Kasumi-1 (cell line): ENCODE measurements at places on chromosomes 2 and 18.

DNA sequence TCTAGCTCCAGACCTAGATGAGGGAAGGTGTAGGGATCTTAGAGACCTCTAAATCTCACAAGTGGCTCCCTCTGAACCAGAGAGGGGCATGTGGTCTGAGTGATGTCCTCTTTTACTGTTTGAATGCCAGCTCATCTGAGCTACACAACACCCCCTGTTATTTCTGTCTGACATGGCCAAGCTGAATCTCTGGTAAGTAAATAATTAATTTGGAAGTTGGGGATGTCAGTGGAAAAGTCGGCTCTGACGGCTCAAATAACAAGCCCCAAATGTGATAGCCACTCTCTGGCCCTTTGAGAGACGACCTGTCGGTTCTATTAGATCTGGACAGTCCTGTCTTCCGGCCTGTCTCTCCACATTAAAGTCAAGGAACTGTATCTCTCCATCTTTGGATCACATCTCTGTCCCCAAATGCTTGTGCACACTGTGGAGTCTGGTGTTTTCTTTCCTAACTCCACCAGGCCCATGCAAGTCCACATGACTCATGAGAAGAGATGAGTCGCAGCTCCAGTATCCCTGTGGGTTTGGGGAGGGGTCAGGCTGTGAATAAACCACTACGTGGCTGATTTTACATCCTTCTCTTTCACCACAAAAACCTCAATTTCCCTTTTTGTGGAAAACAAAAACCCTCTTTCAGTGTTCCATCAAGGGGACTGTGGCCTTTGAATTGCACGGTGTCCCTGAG lies 52.5 kb downstream of the SETBP1 start:
- peak; percentile 55 for DNase-seq

DNA sequence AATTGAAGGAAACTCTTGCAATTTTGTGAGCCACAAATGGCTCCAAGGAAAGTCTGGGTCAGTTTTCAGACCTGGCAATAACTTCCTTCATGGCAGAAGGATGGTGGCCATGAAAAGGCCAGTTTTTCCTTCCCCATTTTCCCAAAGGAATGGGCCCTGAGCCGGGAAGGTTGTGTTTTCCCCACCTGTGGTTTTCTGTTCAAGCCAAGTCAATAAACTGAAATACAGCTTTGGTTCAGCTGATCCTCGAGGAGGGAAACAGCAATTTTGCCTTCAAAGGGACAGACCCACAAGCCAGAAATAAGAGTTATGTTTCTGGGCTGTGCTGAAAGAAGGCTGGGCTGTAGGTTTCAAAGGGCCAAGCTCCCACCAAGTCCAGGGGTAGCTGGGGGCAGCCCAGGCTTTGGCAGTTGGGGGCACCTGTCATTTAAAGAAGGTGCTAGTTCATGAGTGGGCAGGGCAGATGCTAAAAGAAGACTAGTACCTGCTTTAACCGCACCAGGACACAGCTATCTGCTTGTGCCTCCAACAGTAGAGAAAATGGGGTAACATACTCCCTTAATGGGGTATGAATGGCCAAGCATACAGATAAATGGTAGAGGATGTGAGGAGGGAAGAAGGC lies 97.0 kb downstream of the TTC32 start:
- no peak for DNase-seq

DNA sequence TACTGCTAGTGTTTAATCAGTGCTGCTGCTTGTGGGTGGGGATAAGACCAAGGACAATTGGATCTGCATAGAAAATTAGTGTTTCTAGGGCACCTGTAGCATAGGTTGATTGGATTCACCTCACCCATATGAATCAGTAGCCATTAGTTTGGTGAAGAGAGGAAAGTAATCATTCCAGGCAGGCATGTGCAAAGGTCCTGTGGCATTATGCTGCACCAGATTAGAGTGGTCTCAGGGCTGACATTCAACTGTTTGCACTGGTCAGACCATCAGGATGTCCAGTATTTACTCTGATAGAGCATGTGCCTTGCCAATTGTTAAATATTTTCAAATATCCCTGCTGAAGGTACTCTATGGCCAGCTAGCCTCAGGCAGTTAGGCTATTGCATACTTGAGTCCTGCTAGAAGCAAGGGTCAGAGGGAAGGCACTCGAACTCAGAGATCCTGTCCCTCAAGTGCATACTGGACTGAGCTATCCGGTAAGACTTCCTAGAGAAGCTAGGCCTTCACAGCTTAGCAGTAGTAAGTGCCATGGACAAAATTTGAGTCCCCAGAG lies 64.7 kb downstream of the SKA1 start:
- no peak for DNase-seq

DNA sequence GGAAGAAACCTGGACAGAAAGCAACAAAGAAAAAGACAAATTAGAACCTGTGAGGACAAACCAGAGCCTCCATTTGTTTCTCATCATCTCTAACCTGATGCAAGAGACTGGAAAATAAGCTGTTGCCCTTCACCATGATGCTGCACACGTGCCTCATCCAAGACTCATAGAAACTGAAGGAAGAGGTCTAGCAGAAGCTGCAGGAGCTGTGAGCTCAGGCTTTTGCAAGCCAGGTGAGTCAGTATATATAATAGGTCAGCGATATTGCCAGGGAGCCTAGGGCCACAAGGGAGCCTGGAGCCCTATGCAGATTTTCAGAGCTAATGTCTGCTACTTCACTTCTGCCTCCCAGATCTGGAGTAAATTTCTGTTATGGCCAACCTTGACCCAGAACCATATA lies 163.1 kb downstream of the LNPK start:
- DNase-seq = no peak

DNA sequence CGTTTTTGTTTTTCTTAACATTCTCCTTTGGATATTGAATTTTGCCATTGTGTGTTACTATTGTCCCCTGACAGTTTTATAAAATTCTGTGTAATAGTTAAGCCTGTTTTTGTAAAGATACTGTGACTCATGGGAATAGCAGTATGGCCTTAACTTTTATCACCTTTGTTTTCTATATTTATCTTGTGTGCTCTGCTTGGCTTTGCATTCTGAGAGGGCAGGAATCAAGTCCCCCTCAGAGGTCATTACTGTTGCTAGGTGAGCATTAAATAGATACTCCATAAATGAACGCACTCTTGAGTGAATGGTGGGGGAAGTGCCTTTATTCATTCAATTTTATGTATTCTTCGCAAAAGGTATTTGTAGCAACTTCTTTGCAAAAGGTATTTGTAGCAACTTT lies 160.0 kb downstream of the PHLPP1 start:
- DNase-seq = no peak

GRCh38 chr2:36446294-36446693 lies 90.7 kb downstream of the CRIM1 start:
- DNase-seq = no peak

- peak; percentile 86 for DNase-seq
Measured at GRCh38 chr2:65420712-65421431, 11.5 kb downstream of the SPRED2 start.

- no peak for DNase-seq
Measured at GRCh38 chr18:8493141-8493540, 116.1 kb upstream of the RAB12 start.

DNA sequence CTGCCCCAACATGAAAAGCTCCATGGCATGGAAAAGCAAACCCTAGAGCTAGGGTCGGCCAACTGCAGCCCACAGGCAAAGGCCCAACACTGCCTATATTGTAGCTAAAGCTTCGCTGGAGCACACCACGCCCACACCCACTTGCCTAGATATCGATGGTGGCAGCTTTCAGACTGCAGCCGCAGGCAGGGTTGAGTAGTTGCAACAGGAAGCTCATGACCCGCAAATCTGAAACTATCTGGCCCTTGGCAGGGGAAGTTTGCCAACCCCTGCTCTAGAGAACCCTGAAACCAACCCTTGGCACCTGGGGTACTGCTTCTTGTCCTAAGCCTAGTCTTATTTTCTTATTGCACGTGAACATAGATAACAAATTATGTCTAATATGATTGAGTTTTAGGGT lies 250.0 kb downstream of the SOX11 start:
- no peak for DNase-seq

DNA sequence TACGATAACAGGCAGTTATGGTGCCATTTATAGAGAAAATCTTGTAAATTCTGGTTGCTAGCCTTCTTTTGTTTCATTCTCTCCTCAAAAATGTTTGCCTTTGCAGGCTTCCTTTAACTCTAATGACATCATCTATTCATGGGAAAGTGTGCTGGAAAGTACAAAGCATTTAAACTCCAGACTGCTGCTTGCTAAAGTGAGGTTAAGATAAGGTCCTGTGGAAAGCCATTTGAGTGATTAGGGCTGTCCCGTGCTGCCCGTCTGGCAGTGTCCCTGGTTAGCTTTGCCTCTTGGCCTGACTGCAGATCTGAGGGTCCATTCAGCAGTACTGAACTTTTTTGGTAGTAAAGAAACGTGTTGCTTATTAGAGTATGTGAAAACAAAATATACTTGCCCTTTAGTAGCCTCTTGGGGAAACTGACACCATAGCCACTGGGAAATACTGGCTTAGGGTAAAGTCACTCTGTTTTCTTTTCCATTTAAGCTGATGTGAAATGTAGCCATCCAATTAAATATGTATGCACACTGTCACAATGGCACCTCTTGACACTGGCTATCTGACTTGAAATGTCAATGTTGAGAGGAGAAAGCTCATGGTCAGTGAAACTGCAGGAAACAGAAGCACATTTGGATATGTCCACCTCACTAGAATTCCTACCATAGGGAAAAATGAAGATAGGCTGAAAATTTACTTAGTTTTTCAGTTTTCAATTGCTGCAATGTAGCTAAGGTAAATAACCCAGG lies 321.5 kb downstream of the SLC8A1 start:
- DNase-seq = no peak

GRCh38 chr2:6184532-6185292 lies 492.5 kb downstream of the SOX11 start:
- no peak for DNase-seq

GRCh38 chr2:37711831-37712230 lies 40.4 kb upstream of the CDC42EP3 start:
- no peak for DNase-seq
